ENCODE measurements at places on chromosomes 5 and 9.

GRCh38 chr5:75363111-75363510 is 26.1 kb downstream of the HMGCR start:
- DNase-seq, result no peak

DNA sequence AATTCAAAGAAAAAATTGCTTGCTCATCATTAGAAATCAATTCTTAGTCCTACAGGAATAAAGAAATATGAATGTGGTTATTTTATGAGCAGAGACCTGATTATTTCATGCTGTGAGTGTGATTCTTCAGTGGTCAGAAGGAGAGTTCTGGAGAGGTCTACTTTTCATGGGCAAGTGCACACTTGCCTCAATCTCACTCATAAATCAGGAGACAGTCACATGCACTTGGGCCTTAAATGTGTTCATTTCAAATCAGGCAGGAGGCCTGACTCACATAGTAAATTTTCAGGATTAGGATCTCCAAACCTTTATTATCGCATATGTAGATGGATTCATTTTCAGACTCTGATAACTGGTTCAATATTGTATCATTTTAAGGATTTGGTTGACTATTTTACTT is 323.2 kb upstream of the CCNH start:
- no peak for DNase-seq

- peak; percentile 14 for DNase-seq
Observed at GRCh38 chr5:160188141-160189015, 40.9 kb upstream of the FABP6 start.

DNA sequence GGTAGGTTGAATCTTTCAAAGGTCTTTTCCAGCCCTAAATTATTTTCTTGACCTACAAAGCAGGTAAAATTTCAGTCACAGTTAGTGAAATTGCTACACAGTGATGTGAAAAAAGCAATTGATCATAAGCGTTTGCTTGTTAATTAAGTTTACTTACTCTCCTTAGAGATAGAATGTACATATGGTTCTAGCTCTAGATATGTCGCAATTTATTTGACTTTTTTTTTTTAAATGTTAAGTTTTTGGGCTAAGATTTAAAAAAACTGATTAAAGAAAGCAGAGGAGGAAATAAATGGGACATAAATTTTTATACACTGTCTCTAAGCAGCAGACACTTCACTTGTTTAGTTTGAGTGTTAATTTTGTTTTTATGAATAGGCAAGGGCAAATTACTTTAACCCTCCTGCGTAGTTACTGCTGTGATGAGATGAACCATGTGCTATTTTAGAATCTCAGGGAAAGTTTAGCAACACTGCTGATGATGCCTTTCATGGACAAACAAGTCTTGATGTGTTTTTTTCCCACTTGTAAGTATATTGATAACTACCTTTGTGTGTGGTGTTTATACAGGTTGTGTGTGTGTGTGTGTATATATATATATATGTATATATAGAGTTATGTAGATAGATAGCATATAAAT is 38.3 kb upstream of the FAM120AOS start:
- DNase-seq, result no peak

DNA sequence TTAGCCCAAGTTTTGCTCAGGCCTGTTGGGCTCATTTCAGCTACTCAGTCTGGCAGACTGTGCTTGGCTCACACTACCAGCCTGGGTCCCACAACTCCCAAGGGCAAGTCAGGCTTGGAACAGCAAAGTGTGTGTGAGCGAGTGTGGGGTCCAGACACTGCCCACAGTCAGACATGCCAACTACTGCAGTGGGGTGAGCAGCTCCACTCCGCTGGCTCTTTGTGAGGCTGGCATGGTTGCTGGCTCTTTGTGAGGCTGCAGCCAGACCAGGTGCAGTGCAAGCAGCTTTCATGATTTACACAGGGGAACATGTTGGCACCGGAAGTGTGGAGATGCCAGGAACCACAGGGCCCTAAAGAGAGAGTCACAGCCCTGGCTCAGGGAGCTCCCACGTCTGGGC is 606.7 kb upstream of the FAM174A start:
- DNase-seq, result no peak

- DNase-seq, result no peak
Observed at GRCh38 chr9:76333964-76334363, 60.3 kb downstream of the RFK start.
